ENCODE measurements at places on chromosomes 11 and 22.

GRCh38 chr11:57192316-57192715 lies 10.6 kb downstream of the LRRC55 start:
- DNase-seq = no peak

- DNase-seq = no peak
Measured at GRCh38 chr11:128594226-128594625, 6.9 kb upstream of the ETS1 start.

- no peak for DNase-seq
Measured at GRCh38 chr11:116991491-116991890, 106.7 kb downstream of the SIK3 start.

DNA sequence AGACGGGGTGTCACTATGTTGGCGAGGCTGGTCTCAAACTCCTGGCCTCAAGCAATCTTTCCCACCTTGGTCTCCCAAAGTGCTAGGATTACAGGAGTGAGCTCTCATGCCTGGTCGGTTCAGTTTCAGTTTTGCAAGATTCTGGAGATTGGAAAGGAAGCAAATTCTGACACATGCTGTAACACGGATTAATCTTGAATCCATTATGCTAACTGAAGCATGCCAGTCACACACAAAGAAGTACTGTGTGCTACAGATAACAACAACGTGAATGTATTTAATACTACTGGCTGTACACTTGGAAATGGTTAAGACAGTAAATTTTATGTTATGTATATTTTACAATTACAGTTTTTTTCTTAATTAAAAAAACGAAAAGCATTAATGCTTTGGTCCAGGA lies 107.6 kb downstream of the MED15 start:
- no peak for DNase-seq

DNA sequence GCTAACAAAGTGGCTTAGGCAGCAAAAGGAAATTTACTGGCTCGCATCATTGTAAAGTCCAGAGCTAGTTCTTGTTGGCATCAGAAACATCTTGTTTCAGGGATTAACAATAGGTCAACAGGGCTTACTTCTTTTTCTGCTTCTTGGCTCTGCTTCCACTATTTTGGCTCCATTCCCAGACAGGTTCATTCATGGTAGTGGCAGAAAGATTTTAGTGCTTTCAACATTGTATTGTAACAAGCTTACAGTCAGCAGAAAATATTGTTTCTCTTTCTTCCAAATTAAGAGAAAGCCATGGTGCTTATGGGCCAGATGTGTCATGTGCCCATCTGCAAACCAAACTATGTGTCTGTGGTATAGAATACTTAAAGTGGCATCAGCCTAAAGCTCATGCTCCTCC lies 315.6 kb downstream of the RAB38 start:
- no peak for DNase-seq

- no peak for DNase-seq
Measured at GRCh38 chr11:44860346-44860745, 90.3 kb downstream of the TP53I11 start.

DNA sequence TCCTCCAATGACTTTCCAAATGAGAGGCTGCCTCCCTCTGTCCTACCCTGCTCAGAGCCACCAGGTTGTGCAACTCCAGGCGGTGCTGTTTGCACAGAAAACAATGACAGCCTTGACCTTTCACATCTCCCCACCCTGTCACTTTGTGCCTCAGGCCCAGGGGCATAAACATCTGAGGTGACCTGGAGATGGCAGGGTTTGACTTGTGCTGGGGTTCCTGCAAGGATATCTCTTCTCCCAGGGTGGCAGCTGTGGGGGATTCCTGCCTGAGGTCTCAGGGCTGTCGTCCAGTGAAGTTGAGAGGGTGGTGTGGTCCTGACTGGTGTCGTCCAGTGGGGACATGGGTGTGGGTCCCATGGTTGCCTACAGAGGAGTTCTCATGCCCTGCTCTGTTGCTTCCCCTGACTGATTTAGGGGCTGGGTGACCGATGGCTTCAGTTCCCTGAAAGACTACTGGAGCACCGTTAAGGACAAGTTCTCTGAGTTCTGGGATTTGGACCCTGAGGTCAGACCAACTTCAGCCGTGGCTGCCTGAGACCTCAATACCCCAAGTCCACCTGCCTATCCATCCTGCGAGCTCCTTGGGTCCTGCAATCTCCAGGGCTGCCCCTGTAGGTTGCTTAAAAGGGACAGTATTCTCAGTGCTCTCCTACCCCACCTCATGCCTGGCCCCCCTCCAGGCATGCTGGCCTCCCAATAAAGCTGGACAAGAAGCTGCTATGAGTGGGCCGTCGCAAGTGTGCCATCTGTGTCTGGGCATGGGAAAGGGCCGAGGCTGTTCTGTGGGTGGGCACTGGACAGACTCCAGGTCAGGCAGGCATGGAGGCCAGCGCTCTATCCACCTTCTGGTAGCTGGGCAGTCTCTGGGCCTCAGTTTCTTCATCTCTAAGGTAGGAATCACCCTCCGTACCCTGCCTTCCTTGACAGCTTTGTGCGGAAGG lies 2.9 kb downstream of the APOC3 start:
- no peak for DNase-seq

GRCh38 chr11:110990311-110990710 lies 255.2 kb upstream of the POU2AF2 start:
- no peak for DNase-seq

- DNase-seq = no peak
Measured at GRCh38 chr11:43546561-43547429, 133.7 kb upstream of the HSD17B12 start.

DNA sequence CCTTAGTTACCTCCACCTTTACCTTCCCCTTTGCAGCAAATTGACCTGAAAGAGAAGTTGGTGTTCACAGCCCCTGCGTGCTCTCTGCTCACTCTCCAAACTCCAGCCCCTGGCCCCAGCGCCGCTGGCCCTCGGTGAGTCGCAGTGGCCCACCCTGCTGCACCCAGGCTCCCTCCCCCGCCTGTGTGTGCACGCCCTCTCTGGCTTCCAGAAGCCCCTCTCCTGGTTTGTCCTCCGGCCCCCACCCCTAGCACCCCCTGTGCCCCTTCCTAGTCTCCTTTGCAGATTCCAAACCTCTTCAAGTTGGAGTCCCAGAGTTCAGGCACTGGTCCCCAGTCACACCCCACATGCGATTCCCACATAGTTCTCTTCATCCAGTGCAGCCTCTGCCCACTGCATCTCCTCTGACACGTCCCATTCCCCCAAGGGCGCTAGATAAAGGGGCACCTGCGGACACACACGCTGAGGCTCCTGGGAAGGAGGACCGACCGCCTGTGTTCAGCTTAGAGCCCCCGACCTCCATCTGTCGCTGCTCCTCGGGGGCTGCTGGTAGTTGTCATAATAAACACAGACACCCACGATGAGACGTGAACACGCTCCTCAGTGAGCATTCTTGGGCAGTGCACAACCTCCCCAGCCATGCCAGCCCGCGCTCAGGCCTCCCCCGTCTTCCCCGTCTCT lies 1.5 kb upstream of the PHRF1 start:
- no peak for DNase-seq

DNA sequence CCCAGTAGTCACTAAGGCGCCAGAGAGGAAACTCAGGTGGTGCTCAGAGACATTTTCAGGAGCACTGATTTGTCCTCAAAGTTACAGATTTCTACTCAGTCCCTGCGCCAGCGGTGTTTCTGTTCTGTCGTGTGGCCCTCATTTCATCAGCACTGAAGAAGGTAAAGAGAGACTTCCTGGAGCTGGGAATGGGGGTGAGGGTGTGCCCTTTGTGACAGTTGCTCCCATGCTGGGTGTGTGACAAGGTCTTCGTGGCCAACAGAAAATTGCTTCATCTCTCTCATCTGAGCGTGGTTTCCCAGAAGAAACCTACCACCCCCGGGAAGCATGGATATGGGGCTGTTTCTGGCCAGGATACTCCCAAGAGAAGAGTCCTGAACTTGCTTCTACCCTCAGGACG lies 2.0 kb upstream of the PPARA start:
- DNase-seq = no peak

GRCh38 chr22:48717076-48717810 lies 1110.4 kb downstream of the BRD1 start:
- no peak for DNase-seq

GRCh38 chr11:38323961-38324761 lies 1726.1 kb upstream of the RAG2 start:
- no peak for DNase-seq

DNA sequence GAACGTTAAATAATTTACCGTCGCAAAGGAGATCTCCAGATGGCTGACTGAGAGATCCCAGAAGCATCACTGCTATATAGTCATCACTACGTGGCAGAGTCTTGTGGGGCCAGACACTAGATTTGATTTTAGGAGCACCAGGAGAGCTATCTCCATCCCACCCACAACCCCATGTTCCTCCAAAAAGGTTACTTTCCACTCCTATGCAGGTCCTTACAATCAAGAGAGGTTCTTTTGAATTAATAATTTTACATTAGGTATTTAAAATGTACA lies 19.4 kb downstream of the GUCY1A2 start:
- DNase-seq = no peak

- DNase-seq = no peak
Measured at GRCh38 chr11:110763249-110764011, 51.2 kb upstream of the ARHGAP20 start.

- DNase-seq = no peak
Measured at GRCh38 chr11:1750481-1750839, at the start of gene IFITM10. IFITM10 (minus strand) TSS chr11:1750595; CDS start chr11:1750442, 153 bp downstream.

- no peak for DNase-seq
Measured at GRCh38 chr11:68186061-68186460, 27.0 kb downstream of the KMT5B start.

- no peak for DNase-seq
Measured at GRCh38 chr22:35835267-35835997, 117.8 kb downstream of the APOL5 start.

DNA sequence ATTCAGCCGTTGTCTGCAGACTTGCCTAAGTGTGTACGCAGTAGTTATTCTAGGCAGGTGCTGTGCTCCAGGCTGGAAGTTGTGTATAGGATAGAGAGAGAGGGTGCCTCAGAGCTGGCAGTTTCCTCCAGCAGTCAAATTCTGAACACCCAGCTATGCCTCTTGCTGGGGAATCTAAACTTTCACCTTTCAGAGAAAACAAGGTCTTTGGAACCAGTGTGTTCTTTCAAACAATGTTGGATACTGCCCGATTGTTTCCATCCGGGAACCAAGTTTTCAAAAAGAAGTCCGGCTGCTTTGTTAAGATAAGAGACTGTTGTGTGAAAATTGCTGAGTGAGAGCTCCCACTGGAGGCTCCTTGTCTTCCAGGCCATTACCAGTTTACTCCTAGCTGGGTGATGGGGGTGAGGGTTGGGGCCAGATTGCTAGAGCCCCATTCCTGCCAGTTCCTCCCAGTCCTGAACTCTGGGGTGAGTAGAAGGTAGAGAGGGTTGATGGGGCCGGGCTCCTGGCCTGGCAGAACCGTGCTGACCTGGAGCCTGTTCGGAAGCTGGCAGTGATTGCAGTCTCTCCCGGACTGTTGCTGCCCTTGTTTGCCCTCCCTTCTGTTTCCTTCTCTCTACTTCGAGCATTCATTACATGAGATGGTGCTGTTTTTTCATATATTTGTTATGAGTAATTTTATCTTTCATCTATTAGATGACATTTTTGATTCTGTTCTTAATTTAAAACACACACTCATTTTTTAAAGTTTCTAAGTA lies 150.2 kb downstream of the TEAD1 start:
- no peak for DNase-seq

GRCh38 chr11:2689651-2690575 lies 9.9 kb downstream of the KCNQ1OT1 start:
- no peak for DNase-seq

- no peak for DNase-seq
Measured at GRCh38 chr11:107594736-107595135, 3.8 kb downstream of the ELMOD1 start.

DNA sequence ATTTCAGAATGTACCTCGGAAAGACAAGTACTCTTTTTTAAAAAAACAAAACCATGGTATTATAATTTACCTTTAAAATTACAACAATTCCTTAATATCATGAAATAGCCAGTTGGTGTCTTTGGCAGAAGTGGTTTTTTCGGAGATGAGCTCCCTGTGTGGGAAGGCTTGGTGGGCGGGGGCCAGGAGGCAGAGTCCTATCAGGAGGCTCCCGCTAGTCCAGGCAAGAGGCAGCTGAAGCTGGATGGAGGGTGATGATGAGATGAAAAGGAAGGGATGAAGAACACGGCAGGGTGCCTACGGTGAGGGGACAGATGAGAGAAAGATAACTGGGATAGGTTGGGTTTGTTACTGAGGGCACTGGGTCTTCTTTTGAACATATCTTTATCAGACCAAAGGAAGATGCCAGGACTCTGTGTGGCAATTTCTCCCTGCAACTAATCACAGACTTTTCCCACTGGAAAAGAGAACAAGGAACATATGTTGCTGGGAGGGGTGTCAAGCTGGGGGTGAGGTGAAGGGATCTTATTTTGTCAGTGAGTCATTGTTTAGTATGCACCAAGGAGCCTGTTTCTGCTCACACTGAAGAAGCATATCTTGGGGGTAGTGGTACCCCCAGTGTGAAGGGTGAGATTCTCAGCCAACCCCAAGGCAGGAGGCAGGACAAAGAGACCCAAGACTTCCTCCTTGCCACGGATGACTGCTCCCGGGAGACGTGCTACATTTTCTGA lies 91.5 kb upstream of the YWHAH start:
- no peak for DNase-seq

DNA sequence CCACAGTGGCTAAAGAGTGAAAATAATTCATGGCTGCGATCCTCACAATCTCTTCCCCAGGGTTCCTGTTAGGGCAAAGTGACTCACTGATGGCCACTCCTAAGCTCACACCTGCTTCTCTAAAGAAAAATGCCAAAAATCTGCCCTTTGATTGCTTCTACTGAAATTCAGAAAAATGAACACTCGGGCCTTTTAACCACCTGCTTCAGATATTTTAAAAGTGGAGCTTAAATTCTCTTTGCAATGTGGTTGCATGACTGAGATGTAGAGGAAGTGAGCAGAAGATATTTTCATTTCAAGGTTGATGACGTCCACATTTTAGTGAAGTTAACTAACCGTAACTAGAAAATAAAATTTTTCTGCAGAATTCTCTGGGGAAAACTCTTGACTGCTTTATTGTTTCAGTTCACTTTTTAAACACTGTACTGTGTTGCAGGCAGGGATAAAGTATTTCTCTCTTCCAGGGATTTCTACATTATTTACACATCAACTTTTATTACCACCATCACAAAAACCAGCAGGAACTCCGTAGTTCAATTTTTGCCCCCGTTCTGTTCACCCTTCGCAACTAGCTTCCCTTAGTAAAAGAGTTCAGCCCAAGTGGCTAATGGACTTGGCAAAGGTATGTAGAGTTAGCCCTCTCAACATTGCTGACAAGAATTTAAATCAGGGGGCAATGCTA lies 8.5 kb downstream of the RAB30 start:
- DNase-seq = no peak

GRCh38 chr22:19730198-19730597 lies 6.9 kb downstream of the GP1BB start:
- DNase-seq = no peak

GRCh38 chr11:19922689-19923035 lies 210.0 kb downstream of the NAV2 start:
- DNase-seq = no peak

DNA sequence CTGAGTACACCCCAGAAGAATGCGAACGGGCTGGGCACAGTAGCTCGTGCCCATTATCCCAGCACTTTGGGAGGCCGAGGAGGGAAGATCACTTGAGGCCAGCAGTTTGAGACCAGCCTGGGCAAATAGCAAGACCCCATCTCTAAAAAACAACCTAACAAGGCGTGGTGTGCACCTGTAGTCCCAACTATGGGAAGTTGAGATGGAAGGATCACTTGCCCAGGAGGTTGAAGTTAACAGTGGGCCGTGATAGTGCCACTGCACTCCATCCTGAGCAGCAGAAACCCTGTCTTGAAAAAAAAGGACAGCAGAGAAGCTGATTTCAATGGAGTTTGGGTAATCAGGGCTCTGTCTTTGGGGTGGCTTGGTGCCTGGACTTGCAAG lies 3.3 kb downstream of the RPLP2 start:
- DNase-seq = no peak
